ENCODE measurements at places on chromosomes 4 and X.

DNA sequence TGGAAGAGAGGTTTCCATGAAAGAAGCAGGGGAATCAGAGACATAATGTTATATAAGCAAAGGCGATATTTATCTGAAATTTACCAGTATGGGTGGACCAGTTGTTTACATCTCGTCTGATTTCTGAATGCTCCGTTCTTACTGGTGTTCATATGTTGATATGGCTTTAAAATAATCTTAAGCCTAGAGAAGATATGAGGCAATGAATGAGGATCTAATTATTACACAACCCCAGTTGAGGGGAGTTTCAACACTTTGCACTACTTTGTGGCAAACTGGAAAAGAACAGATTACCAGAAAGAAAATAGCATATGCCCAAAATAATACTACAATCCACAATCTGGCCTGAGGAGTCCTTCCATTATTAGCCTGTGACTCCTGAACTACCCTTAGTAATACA lies 263.3 kb upstream of the MAGEB2 start:
- DNase-seq = no peak

DNA sequence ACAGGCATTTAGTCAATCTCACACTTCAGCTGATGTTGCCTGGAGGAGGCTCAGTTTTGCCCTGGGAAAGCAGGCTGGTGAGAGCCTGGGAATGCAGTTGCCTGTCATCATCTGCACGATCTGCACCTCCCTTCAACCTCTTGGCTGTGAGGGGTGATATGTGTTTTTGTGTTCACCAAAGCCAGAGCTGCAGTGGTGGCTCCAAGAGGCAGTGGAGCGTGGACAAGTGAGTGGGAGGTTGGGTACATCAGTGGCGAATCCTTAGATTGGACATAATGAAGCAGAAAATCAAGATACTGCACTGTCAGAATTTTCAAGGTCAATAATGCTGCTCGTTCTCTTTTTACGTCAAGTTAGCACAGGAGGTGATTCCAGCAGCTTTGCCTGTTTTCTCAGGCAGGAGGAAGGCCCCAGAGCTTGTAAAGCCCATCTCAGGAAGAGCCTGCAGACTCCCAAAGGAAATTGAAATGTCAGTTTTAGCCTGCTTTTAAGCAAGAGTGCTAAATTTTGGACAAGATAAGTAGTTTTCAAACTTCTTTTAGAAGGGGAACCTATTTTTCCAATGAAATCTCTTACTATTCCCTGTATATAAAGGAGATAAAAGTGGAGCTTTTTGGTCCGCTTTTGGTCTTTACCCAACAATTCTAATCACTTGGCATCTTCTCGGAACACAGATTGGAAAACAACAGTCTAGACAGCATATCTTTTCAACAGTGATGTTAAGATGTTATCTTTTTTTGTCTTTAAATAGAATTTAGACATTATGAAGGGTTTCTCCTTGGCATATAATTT lies 92.8 kb downstream of the FRAS1 start:
- DNase-seq = no peak

DNA sequence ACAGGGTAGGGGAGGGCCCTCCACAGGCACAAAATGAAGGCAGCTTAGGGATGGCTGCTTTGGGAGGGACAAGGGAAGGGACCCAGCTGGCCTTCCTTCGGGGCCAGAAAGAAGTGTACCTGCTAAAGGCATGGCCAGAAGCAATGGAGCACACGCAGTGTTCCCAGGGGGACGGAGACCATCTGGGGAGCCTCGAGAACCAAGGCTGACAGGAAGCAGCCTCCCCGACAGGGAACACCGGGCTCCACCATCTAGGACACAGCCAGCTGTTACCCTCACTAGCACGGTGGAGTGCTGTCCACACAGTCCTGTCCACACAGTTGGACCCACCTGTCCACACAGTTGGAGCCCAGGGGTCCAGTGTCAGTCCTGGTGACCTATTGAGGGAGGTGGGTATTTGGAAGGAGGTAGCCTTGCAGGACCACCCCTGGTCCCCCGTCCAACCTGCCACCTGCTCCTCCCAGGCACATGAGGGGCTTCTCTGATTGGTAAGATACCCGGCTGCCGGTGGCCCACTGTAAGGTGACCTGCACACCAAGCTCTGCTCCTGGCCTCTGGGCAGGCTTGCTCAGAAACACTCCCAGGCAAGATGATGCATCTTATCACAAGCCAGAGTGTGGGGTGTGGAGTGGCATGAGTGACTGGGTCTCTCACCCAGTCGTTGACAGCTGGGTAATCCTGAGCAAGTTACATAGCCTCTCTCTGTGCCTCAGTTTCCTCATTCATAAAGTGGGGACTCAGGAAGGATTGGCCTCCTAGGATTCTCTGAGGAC lies 20.5 kb upstream of the AFAP1 start:
- DNase-seq = no peak

DNA sequence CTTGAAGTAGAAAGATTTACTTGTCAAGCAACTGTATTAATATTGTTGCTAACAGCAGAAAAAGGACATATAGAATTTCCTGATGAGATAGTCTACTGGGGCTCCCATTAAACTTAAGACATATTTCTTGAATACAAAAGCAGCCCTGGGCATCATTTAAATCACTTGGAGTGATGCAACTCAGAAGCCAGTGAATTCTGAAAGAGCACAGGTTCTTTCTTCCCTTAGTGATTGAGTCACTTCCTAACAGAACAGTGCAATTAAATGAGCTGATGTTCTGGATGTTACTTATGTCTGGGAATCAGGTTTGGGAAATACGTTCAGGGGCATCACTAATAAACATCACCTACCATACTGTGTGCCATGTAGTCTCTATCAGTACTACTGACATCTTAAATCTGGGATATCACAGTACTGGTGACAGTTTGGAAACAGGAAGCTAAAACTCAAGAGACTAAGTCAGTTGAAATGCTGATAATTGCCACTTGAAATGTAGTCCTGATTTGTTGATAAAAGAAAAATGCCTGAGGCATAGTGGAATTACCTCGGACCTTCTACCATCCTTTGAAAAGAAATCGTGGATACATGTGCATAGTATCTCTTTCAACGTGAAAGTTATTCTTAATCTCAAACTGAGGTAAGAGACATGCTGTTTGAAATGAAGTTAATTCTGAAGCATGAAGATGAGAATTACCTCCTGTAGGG lies 249.2 kb upstream of the GPRIN3 start:
- no peak for DNase-seq

- DNase-seq = no peak
These were observed 19.7 kb downstream of the ANTXR2 start for GRCh38 chr4:80053140-80053910.

DNA sequence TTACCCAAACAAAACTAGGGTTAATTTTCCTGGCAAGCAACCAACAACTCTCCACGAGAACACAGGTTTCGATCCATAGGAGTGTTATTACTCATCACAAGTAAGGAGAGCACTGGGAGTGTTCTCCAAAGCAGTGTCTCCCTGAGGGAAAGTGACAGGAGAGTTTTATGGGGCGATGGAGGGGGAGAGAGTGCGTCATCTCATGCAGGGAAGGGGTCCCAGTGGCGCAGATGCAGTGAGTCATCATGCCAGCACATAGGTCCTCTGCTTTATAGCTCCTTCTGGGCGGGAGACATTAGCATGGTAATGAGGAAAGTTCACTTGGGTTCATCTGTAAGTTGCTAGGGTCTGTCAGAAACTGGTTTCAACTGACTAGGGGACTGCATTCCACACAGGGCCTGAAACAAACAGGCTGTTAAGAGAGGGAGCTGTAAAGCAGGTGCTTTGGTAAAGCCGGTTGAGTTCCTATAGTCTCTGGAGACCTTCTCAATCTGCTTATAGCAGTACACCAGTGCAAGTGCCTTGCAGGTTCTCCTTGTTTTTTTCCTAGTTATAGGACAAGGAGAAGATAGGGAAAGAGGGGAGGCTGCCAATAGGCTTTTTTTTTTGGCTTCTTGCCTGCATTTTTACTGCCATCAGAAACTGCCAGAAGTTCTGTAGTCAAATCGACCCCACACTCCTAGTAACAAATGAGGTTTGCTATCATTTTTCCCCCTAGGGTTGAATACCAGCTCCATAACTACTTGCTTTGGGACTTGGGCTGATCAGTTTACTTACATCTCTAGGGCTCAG lies 12.8 kb upstream of the BOD1L1 start:
- no peak for DNase-seq

GRCh38 chrX:150842198-150842685 lies 56.2 kb downstream of the CD99L2 start:
- no peak for DNase-seq
